Effector memory CD8-positive, alpha-beta T cell (primary cell): ENCODE measurements at places on chromosomes 4 and X.

GRCh38 chr4:114758066-114758465, 159.5 kb downstream of the UGT8 start:
- no peak for DNase-seq

GRCh38 chrX:125405339-125405738, 85.7 kb downstream of the TEX13C start:
- DNase-seq, result no peak

DNA sequence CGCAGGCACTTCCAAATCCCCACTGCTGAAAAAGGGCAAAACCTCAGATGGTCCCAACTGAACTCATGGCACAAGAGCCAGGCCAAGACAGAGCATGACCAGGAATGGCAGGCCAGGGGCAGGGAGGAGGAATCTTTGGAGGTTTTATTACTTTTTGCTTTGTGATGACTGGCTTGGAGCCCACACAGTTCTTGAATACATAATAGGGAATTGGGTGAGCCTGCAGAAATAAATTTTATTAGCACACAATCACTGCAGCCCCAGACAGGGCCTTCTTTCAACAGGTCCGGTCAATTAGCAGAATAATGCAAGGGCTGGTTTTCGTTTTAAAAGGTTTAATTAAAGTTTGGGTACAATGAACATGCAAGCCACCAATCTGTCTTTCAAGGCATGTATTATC, 23.4 kb upstream of the MAMLD1 start:
- DNase-seq, result no peak

- DNase-seq, result peak; percentile 15
Observed at GRCh38 chrX:120560405-120560841, 339 bp downstream of the CUL4B start.

DNA sequence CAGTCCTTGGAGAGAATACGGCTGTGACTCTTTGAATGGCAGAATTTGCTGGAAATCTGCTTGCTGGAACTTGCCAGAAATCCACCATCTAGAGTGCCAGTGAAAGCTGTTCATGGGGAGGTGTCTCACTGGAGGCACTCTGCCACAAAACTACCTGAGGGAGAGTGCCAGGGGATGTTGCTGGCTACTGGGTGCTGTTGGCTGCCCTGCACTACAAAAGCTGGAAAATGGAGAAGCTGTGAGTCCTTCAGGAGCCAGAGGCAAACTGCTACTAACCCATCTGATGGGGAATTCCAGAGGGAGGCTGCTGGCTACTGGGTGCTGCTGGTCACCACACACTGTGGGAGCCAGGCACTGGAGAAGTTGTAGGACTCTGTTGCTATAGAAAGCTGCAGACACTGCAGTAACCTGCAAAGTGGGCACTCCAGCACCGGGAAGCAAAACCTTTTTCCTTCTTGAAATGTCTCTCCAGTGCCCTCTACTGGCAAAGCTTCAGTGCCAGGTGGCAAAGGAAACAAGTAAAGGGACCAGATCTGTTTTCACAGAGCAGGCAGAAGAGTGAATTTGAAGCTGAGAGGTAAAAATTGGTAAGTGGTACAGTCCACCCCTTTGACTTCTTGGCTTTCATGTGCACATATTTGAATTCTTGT, 47.8 kb upstream of the HSD17B10 start:
- DNase-seq, result peak; percentile 36

GRCh38 chrX:2848871-2849301, 20.2 kb downstream of the GYG2 start:
- DNase-seq, result no peak

DNA sequence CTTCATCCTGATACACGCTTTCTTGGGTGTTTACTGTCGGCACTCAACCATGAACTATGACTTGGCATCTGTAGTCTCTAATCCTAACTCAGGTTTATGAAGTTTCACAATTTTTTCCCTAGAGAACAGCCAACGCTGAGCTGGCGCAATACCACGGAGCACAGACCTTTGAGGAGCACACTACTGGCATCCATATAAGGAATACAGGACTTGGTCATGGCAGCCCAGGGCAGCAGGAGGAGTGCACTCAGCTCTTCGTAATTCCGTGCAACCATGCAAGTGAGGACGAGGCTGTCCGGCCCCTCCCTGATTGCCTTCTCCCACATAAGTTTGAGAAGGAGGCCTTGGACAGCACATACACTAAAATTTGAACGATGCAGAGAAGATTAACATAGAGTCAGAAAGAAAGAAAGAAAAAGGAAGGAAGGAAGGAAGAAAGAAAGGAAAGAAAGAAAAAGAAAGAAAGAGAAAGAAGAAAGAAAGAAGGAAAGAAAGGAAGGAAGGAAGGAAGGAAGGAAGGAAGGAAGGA, 41.0 kb upstream of the PDLIM5 start:
- DNase-seq, result no peak

GRCh38 chr4:166312166-166312565, 439.1 kb downstream of the TLL1 start:
- DNase-seq, result no peak

- DNase-seq, result no peak
Observed at GRCh38 chr4:35963974-35964515, 280.3 kb downstream of the ARAP2 start.

- no peak for DNase-seq
Observed at GRCh38 chrX:132173647-132174046, 45.6 kb downstream of the RAP2C start.

- no peak for DNase-seq
Observed at GRCh38 chrX:16804923-16805464, 18.7 kb downstream of the TXLNG start.

GRCh38 chr4:127782025-127782274, 172 bp upstream of the HSPA4L start:
- no peak for DNase-seq

DNA sequence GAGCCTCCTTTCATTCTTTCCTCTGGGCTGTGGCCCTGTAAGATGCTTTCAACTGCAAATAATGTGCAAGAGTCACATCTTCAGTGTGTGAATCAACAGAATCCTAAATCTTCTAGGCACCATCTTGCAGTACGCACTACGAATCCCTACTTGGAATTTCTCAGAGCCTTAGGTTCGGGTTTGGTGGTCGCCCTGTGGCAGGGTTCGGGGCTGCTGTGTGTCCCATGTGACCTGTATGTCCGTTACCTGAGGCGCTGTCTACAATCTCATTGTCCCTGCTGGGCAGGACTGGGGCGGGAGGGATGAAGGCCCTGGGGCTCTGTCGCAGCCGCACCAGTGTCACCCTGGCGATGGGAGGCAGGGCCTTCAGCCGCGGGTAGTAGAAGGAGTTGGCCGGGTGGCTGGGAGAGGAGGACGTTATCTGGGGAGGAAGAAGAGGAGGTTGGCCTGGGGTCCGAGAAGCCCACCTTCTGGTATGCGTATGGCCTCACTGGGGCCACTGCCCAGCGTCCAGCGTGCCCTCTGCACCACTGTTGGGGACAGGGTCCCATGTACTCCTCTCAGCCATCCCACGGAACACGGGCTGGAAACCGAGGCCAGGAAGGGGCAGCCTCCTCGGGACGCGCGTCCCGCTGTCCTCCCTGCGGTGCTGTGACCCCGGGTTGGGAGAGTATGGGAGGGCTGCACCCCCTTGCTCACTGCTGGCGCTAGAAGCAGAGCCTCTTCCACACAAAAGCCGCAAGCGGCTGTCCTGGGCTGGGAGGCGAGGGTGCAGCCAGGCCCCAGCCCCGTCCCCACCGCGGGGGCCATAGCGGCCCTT, 2.0 kb downstream of the SPON2 start:
- no peak for DNase-seq

GRCh38 chr4:185189606-185190305, 14.0 kb downstream of the CFAP97 start:
- DNase-seq, result no peak

GRCh38 chrX:153627675-153628111, 19.3 kb upstream of the DUSP9 start:
- DNase-seq, result no peak

DNA sequence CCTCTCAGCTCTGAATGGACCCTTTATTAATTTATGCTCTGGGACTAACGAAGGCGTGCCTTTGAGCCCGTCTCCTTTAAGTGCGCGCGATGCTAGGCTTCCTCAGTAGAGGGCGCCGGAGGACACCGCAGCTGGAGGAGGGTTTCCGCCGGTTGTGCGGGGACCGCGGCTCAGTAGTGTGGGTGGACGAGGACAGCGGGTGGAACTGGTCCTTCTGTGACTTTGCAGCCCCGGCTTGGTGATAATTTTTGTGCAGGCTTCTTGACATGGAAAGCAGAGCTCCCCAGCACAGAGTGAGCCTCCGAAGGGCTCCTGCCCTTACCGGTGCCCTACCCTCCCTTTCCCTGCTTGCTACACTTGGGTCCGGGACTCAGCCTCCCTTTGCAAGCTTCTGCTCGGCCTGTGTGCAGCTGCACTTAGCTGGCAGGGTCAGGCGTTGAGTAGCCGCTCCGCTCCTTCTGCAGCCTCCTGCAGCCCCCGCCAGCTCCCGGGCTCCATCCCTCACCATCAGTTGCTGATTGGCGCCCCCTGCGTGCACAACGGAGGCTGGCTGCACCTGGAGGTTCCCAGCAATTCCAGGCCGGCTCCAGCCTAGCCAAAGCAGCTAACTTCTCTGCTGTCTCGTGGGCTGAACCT, 26.8 kb upstream of the BOD1L1 start:
- peak; percentile 77 for DNase-seq

DNA sequence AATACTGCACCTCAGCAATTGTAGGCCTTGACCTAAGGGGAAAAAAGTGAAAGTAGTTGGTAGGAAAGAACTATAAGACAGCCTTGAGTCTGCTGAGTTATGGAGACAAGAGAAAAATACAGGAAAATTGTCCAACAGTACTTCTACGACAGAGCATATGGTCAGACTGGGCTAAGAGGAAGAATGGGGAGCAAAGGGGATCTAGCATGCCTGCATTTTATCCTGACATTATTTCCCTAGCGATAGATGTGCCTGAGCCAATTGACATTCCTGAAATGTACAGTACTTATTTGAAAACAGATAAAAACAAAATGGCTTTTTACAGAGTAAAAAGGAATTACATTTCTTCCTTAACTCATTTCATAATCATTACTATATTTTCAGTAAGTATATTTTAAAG, 22.2 kb downstream of the GUCY1A1 start:
- DNase-seq, result no peak

- no peak for DNase-seq
Observed at GRCh38 chrX:20046223-20046622, 55.4 kb upstream of the BCLAF3 start.

DNA sequence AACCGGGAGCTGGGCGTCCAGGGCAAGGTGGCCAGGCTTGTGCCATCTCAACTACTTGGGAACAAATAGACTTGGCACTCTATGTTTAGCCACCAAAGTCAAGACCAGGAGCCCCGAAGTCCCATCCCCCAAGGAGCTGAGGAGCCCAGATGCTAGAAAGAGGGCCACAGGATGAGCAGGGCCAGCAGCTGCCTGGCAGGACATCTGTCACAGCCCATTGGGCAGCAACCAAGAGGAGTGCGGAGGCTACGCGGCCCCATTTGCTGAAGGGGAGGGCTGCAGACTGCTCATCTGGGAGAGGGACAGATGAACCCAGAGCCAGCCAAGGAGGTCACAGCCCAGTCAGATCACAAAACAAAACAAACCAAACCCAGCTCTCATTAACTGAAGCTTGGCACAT, 22.9 kb upstream of the SOWAHD start:
- no peak for DNase-seq

- DNase-seq, result no peak
Observed at GRCh38 chr4:166121897-166122296, 248.9 kb downstream of the TLL1 start.

GRCh38 chr4:174217273-174218126, 66.0 kb downstream of the FBXO8 start:
- no peak for DNase-seq

GRCh38 chrX:112457788-112458187, 221.9 kb downstream of the LHFPL1 start:
- DNase-seq, result no peak

- no peak for DNase-seq
Observed at GRCh38 chr4:129682586-129682985, 586.6 kb downstream of the C4orf33 start.

- no peak for DNase-seq
Observed at GRCh38 chr4:168569931-168570276, 73.1 kb downstream of the PALLD start.

GRCh38 chrX:80285131-80285773, 135.0 kb upstream of the TENT5D start:
- DNase-seq, result no peak

GRCh38 chr4:114310296-114310925, 288.2 kb upstream of the UGT8 start:
- DNase-seq, result no peak

DNA sequence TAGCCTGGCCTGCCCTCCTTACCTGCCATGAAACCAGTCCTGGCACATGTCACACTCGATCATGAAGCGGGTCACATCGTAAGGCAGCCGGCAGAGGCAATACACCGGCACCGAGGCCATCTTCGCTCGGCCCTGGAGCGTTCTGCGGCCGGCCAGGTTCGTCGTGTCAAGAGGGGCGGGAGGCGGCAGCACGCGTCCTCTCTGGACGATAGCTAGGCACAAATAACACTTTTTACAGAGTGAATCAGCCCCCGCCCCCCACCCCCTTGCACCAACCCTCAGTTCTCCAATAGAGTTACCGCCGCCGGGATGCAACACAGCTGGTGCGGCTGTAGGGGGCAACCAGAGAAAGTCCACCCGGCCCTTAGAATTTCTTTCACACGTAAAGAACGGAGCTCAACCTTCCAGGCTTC, 1.7 kb downstream of the PHF8 start:
- peak; percentile 32 for DNase-seq

GRCh38 chr4:113811359-113811758, 49.8 kb upstream of the CAMK2D start:
- DNase-seq, result no peak

DNA sequence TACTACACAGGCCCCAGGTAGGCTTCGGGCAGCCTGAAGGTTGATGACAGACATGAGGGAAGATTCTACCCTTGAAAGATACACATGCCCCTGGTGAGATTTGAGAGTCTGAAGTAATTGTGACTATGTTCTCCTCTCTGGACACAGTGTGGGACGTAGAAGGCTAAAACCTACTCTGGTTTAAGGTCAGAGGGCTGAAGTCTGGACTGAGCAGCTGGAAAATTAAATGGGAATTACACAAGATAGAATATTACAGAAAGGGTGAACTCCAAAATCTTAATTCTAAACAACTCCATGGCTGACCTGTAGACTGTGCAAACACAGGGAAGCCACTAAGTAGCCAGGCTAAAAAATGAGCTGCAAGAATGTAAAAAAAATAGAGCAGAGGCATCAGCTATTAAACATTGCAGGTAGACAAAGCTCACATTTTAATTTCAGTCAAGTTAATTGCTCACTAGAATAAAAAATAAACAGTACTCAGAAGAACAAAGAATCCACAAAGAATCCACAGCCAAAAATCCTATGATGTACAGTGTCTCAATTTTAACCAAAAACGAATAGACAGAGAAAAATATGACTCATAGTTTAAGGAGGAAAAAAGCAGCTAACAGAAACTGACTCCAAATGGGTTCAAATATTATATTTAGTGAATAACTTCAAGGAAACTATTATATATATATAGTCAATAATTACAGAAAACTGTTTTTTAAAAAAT, 170.4 kb downstream of the PCDH18 start:
- DNase-seq, result no peak

DNA sequence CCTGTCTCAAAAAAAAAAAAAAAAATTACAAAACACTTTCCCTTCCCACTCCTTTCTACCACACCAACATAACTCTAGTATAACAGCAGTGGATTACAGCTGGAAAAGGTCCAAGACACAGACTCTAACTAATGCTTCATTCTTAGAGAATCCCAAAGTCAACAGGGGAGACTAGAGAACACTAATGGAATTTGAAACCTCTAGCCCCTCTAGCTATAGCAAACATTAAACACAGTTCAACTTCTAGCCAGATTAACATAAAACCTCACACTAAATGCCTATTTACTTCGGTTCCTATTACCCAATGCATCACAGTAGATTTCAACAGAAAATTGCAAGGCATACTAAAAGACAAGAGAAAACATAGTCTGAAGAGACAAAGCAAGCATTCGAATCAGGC, 10.5 kb upstream of the DHX15 start:
- no peak for DNase-seq
